Astrocyte of the spinal cord (primary cell): ENCODE measurements at places on chromosomes 11 and 22.
A peak's percentile ranks its signal among the peaks of the same experiment; 100 is the strongest.

DNA sequence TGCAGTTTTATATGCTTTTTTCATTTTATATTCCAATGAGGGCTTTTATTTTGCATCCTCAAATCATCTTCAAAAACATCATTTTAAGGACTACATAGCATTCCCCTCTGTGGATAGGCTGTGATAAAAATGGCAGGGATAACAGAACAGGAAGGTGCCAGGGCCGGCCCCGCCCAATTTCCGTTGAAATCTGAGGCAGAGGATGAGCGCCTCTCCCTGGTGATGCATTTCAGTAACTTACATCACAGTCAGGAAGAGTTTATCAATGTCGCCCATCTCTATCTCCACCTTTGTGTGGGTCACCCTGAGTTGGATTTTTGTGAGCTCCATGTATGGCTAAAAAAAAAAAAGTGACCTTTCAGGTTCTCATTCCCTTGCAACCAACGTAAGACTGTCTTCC, 201.6 kb downstream of the DSCAML1 start:
- no peak for DNase-seq

DNA sequence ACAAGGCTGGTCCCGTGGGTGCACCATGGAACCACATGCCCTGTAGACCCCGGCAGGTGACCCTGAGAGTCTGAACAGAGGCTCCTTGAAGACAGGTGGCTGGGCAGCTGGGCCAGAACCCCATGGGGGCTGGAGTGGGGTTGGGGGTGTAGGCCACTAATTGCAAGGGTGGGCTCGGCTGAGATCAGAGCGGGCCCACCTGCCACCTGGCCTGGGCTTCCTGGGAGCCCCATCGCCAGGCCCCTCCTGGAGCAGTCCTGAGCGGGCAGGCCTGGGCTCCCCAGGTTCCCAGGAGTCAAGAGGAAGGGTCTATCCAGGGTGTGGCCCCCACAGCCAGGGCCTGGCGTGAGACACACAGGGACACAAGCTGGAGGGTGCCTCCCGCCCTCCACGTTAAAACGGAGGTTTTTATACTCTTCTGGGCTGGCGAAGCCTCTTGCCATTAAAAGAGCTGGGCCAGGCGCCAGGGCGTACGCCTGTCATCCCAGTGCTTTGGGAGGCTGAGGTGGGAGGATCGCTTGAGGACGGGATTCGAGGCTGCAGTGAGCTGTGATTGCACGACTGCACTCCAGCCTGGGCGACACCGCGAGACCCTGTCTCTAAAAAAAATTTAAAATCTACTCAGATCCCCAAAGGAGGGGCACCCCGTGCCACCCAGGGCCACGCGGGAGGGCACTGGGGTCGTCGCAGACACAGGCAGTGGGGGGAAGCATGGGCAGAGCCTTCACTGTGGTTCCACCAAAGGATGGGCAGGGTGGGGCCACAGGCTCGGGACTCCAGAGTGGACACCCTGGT, 4.8 kb upstream of the TRABD start:
- DNase-seq: no peak

GRCh38 chr11:10504490-10504889, 36.5 kb downstream of the RNF141 start:
- DNase-seq: no peak

- peak; percentile 22 for DNase-seq
These were observed 29.3 kb downstream of the FAT3 start for GRCh38 chr11:92253945-92254344.

GRCh38 chr11:75280770-75281468, 40.3 kb downstream of the TPBGL start:
- DNase-seq: no peak

- no peak for DNase-seq
These were observed 132.4 kb downstream of the PLEKHA7 start for GRCh38 chr11:16881766-16882165.

DNA sequence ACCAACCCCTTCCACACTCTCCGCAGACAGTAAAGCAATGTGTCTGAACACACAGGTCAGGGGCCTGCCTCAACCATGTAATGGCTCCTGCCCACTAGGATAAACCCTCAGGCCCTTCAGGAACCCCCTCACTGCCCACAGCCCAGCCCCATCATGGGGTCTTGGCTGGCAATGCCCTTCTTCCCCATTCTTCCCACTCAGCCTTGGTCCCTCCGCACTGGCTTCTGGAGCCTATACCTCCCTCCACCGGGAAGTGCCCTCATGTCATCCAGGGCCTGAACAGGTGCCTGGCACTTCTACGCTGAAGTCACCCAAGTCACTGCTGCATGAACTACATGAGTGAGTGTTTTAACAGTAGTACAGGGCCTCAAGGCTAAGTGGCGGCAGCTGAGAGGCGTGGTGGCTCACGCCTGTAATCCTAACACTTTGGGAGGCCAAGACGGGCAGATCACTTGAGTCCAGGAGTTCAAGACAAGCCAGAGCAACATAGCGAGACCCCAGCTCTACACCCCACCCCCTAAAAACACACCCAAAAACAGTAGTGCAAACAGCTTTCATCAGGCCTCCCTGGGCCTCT, 74.8 kb upstream of the PITPNB start:
- DNase-seq: no peak

- DNase-seq: no peak
These were observed 184.5 kb upstream of the CHORDC1 start for GRCh38 chr11:90407350-90407749.

DNA sequence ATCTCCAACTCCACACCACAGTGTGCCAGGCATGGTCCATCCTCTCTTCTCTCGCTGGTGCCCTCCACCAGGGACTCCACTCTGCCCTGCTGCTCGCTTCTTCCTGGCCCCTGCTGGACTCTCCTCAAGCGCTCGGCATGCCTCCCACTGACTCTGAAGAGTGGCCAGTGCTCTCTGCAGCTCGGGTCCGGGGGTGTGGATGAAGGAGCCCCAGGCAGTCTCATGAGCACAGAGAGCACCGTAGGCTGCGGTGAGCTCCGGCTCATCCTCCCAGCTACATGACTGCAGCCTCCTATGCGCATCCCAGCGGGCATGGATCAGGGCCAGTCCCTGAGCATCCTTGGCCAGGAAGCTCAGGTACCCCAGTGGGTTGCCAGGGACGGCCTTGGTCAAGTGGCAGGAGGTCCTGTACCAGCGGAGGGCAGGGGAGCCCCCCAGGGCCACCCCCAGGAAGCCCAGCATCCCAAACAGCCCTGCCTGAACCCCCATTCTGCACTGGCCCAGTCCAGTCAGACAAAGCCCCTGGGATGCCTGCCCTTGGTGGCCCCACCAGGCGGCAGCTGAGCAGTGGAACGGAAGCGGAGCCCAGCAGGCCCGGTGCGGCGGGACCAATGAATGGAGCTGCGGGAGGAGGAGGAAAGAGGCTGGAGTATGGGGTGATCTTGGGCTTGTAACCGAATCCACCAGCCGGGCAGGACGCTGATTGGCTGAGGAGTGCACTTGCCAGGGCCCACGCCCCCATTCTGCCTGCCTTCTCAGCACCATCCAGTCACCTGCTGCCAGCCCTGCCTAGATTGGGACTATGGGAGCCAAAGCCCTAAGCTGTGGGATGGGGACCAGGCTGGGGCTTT, at the start of gene PLA2G3:
Gene PLA2G3 (minus strand): TSS at position 643 of the 851 bp plus-strand sequence. CDS start 154 bp downstream, at position 489.
- DNase-seq: peak; percentile 63

DNA sequence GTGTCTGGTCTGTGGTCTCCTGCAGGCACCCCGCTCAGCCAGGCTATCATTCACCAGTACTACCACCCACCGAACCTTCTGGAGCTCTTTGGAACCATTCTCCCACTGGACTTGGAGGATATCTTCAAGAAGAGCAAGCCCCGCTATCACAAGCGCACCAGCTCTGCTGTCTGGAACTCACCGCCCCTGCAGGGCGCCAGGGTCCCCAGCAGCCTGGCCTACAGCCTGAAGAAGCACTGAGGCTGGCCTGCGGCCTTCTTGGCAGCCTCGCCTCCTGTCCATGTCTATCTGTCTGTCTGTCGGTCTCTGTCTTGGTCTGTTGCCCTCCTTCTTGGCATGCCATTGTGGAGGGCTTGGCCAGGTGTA, 27.9 kb downstream of the INCENP start:
- DNase-seq: no peak

GRCh38 chr11:5605849-5606248, 9.4 kb downstream of the TRIM6 start:
- DNase-seq: peak; percentile 83

- DNase-seq: no peak
These were observed 2.6 kb upstream of the SUN2 start for GRCh38 chr22:38758276-38758945.

GRCh38 chr11:73227571-73228211, 9.6 kb downstream of the P2RY2 start:
- no peak for DNase-seq

DNA sequence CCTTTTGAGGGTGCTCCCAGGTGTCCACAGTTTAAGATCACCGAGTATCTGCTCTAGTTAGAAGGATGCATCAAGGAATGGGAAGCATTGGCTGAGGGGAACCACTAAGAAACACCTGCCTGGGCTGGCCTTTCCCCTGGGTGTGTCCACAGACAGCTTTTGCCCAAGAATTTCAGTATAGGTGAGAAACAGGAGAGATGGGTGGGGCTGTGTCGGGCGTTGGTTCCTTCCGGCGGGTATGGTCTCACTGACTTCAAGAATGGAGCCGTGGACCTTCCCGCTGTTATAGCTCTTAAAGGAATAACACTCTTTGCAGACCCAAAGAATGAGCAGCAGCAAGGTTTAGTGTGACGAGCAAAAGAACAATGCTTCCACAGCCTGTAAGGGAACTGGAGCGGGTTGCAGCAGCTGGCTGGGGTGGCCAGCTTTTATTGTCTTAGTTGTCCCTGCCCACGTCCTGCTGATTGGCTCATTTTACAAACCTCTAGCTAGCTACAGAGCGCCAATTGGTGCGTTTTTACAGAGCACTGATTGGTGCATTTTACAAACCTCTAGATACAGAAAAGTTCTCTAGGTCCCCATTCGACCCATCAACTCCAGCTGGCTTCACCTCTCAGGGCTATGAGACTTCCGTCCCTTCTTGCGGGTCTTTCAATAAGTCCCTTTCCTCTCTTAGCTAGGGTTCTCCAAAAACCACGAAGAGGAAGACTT, 2.4 kb downstream of the FADS1 start:
- no peak for DNase-seq

GRCh38 chr11:43585877-43586608, 94.5 kb upstream of the HSD17B12 start:
- DNase-seq: no peak

- peak; percentile 75 for DNase-seq
These were observed 43.6 kb downstream of the LRRC32 start for GRCh38 chr11:76626921-76627401.

GRCh38 chr11:116762132-116762531, 10.7 kb downstream of the BUD13 start:
- no peak for DNase-seq

- DNase-seq: peak; percentile 47
These were observed 35.6 kb upstream of the ADORA2A start for GRCh38 chr22:24391836-24392217.

GRCh38 chr11:46402957-46403902, 11.7 kb upstream of the CHRM4 start:
- DNase-seq: no peak

DNA sequence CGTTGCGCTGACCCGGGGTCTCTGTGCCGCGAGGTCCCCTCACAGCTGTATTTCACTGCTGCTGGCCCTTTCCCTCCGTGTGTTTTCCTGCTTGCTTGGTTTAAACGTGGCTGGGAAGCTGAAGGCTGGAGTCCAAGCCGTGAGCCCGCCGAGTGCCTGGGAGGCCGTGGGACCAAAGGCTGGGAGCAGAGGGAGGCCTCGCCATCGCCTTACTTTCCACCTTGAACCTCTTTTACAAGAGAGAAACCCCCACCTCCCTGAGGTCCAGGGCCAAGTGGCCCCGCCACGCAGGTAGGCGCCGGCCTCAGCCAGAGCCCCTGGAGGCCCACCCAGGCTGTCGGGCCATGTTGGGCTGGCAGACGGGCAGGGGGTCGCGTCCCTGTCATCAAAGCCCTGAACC, 411.6 kb downstream of the TBC1D22A start:
- DNase-seq: no peak

DNA sequence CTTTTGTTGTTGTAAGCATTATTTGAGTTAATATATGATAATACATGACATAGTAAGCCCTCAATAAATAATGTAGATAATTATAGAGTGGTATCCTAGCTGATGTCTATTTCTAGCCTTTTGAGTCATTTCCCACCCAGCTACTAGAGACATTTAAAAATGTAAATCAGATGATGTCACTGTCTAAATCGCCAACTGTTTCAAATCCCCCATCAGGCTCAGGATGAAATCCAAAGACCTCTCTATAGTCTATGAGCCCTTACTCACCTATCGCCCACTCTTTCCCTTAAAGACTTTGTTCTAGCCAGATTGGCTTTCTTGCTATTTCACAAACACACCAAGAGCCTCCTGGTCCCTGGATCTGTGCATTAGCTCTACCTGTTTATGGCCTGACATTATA, 135.4 kb upstream of the PLET1 start:
- DNase-seq: no peak

GRCh38 chr11:36657610-36658267, 59.7 kb upstream of the RAG2 start:
- no peak for DNase-seq
